AG04449 (cell line): ENCODE measurements at places on chromosomes 2 and 18.

DNA sequence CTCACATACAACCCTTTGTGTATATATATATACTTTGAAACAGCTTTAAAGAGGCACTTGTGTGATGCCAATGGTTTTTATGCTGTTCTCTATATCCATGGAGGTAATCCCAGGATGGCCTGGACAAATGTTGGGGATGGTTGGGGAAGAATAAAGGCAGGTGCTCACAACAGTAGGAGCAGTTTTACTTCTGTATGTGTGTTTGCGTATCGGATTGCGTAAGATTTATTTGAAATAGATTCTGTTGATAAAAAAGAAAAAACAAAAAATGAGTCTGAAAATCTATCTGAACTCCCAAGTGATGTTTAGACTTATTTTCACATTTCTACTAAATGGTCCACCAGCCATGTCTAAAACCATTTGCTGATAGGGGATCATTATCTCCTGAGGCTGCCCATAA lies 29.3 kb downstream of the MRPL19 start:
- no peak for DNase-seq

DNA sequence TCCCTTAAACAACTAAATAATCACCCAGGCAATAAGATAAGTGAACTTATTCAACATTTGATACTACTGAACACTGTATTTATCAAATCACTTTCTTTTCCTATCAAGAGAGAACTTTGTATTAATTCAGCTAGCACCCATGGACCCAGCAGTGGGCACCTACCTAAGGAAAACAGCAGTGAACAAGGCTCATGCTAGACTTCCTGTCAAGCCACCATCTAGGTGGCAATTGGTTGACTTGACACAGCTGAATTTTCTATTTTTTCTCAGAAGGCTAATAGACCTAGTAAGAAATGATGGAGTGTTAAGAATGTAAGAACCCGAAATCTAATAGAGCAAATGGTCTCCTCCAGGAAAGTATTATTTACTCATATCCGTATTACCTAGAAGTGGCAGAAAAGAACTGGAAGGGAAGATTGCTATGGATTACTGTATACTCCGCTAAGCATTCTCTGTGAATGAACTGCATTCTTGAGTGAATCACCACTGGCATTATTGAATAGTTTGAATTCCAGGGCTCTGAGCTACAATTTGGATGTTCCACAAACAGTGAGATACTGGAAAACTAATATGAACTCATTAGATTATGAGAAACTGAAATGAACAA lies 988.2 kb upstream of the CDH2 start:
- DNase-seq, result peak; percentile 52

GRCh38 chr2:3982160-3982559 lies 278.8 kb downstream of the DCDC2C start:
- DNase-seq, result no peak

GRCh38 chr2:64601034-64601754 lies 52.5 kb downstream of the SERTAD2 start:
- no peak for DNase-seq

DNA sequence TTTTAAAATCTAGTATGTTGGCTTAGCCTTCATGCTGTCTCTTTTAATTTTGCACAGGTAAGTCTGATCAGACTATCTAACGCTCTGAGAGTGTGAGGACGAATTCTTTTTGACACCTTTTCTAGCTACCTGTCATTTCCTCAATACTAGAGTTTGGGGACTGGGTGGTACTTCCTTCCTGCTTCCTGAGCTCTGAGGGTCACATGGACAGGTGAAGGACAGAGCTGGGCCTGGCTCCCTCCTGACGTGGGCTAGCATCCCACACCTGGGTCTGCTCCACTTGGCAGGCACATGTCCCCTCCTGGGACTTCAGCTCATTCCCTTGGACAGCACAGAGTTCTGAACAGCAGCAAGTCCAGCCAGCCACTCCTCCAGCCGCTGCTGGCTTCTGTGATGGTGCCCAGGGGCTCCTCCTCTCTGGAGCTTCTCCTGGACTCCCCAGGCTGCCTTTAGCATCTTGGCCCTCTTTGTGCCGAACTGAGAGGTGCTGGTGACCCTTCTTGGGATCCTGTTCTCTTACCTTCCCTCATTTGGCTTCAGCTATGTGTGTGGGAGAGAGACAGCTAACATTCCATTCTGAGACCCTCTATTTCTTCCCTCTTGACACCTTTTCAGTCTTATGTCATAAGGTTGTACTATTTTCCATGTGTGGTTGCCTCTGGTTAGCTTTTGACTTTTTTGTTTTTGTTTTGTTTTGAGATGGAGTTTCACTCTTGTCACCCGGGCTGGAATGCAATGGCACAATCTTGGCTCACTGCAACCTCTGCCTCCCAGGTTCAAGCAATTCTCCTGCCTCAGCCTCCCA lies 106.9 kb downstream of the B3GNT2 start:
- no peak for DNase-seq

- peak; percentile 97 for DNase-seq
Measured at GRCh38 chr18:54776282-54776977, 51.8 kb upstream of the RAB27B start.

- no peak for DNase-seq
Measured at GRCh38 chr2:84641021-84641420, 124.7 kb downstream of the DNAH6 start.

GRCh38 chr2:226487573-226487972 lies 312.0 kb downstream of the IRS1 start:
- no peak for DNase-seq

- no peak for DNase-seq
Measured at GRCh38 chr2:118813601-118814339, 33.7 kb downstream of the EN1 start.

- DNase-seq, result no peak
Measured at GRCh38 chr2:62284980-62285379, 89.1 kb downstream of the B3GNT2 start.

GRCh38 chr18:24954341-24954740 lies 397.6 kb downstream of the ZNF521 start:
- DNase-seq, result no peak

DNA sequence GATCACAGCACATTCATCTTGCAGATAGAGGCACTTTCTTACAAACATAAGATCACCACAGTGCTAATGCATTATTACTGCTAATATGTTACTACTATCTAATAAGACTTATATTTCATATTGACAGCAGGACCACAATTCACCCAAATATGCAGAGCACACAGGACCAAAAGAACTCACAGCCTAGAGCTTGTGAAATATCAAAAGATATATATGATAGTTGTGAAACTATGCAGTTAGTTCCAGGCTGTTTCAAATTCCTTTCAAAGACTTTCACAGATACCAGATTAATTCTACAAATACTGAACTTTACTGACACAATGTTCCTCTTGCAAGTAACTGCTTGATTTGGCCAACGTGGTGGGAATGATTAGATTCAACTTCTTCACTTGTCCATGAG lies 23.0 kb downstream of the FBXO15 start:
- DNase-seq, result peak; percentile 28

DNA sequence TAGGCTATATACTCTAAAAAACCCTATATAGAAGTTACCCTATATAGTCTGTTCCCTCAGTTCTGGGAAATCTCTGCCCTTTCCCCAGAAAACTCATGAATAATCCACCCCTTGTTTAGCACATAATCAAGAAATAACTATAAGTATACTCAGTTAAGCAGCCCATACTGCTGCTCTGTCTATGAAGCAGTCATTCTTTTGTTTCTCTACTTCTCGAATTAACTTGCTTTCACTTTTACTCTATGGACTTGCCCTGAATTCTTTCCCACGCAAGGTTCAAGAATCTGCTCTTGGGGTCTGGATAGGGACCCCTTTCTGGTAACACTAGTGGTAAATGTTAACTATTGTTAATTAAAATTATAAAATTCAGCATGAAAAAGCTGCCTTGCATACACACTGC lies 17.4 kb upstream of the AP1S3 start:
- DNase-seq, result no peak

DNA sequence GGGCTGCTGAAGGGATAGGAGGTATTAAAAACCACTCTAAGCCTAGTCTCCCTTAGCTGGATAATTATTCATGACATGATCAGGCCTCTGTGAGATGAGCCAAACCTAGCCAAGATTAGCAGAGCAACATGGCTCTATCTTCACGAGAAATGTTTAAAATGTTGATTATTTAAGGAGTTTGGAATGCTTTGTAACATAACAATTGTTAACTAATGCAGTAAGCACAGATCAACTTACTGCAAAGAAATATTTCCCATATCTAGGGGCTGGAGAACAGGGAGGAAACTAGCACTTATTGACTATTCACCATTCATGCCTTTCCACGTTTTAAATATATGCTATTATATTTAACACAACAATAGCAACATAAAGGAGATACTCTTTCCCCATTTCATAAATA lies 833.7 kb upstream of the CHAC2 start:
- no peak for DNase-seq

- DNase-seq, result no peak
Measured at GRCh38 chr2:175253871-175254270, 72.4 kb upstream of the ATP5MC3 start.

- no peak for DNase-seq
Measured at GRCh38 chr2:140734992-140735391, 1395.8 kb downstream of the LRP1B start.

GRCh38 chr2:85505551-85506238 lies 33.3 kb upstream of the MAT2A start:
- no peak for DNase-seq

DNA sequence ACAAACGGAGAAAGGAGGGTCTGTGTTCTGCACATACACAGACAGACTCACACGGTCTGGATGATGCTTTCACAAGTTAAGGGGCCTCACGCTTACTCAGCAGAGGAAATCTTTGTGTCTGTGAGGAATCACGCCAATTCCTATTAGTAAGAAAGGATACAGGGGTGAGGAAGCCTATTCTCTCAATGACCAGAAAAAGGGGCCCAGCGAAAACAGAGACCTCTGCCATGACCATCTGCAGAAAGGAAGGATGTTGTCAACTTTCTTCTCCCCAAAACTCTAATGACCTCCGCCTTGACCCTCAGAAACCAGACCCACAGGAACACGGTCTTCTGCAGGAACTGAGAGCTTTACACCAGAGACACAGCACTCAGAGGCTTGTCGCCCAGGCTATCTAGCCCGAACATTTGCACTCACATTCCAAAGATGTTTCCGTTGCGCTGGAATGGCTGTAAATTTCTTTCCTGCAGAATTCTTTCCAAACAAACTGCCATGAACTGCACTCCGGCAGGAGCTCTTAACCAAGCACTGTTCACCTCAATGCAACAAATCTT lies 186.3 kb downstream of the TCF4 start:
- no peak for DNase-seq
